ENCODE measurements at places on chromosomes 3 and 15.

DNA sequence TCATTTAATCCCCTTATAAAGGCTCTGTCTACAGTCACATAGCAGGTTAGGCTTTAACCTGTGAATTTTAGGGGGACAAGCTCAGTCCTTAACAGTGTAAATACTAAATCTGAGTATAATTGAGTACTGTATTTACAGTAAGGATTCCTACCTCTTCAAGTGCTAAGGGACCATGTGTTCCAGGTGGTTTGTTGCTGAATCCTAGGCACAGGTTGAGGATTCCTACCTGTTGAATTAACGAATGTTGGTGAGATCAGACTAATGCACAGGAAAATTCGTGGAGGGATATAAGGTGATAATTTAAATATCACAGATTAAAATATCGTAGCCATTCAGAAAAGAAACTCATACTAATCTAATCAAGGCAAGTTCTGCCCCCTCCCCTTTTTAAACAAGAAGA is 24.9 kb downstream of the CDV3 start:
- no peak for DNase-seq

GRCh38 chr3:53258600-53259426 is 3.0 kb upstream of the TKT start:
- no peak for DNase-seq

DNA sequence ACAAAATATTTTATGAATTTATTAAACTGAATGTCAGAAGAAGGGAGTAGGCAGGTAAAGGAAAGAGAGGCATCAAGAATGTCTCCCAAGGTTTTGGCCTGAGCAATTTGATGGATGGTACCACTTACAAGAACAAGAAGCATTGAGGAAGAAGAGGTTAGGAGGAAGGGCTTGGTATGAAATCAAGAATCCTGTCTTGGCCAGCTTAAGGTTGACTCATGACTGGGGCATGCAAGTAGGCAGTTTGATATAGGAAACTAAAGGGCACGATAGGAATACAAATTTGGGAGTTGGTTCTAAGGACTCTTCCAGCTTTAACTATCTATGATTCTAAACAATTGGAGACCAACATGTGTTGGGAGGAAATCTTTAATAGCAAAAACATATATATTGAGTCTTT is 79.1 kb downstream of the NTRK3 start:
- no peak for DNase-seq

DNA sequence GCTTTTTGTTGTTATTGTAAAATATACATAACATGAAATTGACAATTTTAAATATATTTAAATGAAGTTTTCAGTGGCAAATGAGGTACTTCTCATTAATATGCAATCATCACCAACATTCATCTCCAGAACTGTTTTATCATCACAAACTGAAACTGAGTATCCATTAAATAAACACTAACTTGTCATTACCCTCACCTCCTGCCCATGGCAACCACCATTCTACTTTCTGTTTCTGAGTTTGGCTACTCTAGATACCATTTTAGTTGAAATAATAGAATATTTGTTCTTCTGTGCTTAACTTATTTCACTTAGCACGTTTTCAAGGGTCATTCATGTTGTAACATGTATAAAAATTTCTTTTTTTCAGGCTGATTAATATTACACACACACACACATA is 834.3 kb downstream of the PLOD2 start:
- DNase-seq = no peak

DNA sequence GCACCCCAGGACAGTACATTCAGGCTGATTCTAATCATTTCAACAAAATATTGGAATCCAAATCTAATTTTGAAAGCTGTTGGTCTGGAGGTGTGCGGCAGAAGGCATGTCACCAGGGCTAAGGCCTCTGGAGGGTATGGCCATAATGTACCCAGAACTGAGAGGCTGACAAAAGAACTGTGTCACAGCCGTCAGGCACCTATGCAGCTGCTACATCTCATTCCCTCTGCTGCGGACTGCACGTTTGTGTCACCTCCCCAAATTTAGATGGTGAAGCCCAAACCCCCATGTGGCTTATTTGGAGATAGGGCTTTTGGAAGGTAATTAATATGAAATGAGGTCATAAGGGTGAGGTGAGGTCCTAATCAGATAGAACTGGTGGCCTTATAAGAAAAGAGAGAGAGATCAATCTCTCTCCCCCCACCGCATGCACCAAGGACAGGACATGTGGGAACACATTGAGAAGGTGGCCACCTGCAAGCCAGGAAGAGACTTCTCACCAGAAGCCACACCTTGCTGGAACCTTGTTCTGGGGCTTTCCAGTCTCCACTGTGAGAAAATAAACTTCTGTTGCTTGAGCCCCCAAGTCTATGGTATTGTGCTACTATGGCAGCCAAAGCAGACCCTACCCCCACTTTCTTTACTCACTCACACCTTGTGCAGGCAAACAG is 22.8 kb downstream of the ADPGK start:
- no peak for DNase-seq

DNA sequence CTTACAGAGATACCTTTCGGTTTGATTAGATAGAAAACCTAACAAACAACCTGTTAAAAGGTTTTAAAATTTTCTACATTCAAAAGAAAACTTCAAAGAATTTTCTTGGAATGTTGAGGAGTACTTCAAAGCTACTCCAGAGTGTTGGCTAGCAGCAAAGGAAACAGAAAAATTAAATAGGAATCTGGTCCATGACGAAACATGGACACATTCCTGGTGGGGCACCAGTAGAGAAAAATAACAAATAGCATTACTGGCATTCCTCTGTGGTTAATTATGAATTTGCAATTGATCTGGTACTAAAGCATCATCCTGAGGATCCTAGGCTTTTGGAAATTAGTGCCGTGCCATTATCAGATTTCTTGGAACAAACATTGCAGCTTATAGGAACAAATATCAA is 59.5 kb upstream of the DPPA4 start:
- no peak for DNase-seq

DNA sequence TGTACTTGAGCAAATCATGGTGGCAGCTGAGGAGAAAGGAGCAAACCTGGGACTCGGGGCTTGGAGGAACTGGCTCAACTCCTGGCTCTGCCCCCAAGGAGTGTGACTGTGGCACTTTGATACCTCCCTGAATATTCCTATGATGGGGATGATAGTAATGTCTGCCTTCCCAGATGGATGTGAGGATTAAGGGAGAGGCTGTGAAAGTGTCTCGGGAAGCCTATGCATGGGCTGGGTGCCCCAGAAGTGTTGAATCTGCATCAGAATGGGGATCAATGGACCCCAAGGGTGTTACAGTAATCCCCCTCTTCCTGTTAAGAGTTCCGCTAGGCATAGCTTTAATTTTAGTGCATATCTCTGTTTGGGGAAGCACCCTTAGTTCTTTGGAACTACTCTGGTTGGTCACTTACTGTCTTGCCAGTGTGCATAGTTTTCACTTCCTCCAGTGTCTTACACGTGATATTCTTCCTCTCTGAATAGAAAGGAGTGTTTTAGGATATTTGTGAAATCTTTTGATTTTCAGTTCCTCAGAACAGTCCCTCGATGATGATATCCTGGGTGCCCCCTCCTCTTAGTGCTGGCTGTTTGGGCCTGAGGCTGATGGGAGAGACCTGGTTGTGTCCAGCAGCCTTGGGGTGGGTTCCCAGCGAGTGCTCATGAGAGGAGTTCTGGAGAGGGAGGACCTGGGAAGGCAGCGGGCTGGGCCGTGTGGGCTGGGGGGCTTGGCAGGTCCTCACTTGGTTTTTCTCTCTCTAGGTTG is 97.5 kb downstream of the CHDH start:
- no peak for DNase-seq

DNA sequence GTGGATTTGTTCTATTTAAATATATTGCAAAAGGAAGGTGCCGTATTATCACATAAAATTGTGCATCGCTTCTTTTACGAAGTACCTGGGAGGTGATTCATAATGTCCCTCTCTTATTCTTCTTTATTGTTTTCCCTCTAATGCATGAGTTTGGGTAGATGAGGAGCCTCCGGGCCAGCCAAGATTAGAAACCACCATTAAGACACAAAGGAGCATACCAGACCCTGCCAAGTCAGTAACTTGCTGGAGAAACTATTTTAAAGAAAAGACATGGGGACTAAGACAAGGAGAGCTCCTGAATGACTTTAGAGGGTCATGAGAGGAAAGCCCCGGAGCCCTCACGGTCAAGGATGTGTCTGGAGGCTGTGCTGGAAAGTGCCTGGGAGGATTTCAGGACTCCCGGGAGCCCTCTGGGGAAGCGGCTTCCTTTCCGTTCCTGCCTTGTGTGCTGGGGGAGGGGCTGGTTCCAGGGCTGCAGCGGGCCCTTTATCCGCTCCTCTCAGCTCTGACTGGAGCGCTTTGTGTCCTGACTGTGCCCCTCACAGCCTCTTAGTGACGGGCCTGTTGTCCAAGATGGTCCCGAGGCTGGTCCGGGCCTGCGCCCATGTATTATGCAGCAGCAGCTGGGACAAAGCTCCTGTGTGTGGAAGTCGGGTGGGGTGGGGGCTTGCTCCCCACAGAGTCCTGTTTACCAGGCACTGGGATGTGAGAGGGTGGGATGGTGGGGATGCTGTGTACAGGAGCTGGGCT is 35.7 kb downstream of the CORO2B start:
- no peak for DNase-seq

DNA sequence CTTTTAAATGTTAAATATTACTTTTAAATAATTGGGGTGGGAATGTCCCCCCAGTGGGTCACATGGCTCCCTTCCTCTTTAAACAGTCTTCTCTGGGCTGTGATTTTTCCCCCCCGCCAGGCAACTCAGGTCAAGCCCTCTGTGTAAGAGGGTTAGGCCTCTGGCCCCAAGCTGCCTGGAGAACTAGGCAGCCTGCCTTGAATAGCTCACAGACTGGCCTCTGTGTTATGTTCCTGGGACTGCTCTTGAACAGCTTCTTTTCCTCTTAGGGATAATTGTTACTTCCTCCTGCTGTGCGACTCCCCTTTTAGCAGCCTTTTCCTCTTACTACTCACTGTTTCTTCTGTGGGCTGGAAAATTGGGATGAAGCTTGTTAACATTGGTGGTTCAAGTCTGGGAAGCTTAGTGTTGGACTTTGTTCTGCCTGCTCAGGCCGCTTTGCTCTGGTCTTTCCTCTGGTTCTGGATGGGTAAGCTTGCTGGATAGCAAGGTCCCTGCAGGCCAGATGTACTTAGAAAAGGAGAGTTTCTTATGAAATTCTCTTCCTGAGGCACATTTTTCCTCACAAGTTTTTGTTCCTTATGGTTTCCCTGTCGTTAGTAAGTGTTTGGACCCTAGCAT is 2.2 kb downstream of the TEX264 start:
- no peak for DNase-seq

- DNase-seq = no peak
These were observed 548.2 kb downstream of the FOXP1 start for GRCh38 chr3:71035314-71035713.

DNA sequence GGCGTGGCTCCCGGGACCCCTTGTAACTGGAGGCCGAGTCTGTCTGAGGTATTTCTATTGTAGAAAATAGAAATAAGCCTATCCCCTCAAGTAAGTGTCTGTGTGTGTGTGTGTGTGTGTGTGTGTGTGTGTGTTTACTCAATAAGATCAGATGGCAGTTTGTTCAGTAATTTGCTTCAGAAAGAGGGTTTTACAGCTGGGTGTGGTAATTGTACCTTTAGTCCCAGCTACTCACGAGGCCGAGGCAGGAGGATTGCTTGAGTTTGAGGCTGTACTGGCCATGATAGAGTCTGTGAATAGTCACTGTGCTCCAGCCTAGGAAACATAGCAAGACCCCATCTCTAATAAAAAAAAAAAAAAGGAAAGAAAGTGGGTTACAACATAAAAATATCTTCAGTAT is 8.7 kb downstream of the SPINT1 start:
- DNase-seq = no peak

DNA sequence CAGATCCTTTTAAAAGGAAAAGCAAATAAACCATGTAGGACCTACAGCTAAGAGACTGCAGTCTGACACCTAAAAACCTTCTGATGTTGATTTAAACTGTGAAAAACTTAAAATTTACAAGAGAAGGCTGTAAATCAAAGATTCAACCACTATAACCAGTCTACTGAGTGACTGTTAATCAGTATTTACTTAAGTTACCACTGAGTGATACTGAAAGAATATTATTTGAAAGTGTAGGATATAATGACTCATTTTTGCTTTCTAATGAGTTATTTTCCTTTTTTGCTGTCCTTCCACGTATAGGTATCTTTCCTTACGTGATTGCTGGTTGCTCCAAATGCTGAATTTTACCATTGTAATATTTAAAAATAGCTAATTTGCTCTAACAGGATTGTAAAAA is 44.6 kb downstream of the RFX7 start:
- no peak for DNase-seq
